Stimulated activated CD4-positive, alpha-beta T cell treated with anti-CD3 and anti-CD28 coated beads, Interleukin-12 subunit alpha, Interleukin-12 subunit beta, amount 100 ng/mL, for 24 hours (primary cell): ENCODE measurements at places on chromosomes 16 and 17.

GRCh38 chr17:676060-676700 is 38.5 kb downstream of the VPS53 start:
- no peak for DNase-seq

- DNase-seq, result no peak
Observed at GRCh38 chr17:67017910-67018309, 26.4 kb upstream of the CACNG1 start.

- no peak for DNase-seq
Observed at GRCh38 chr17:2198927-2199326, 104.7 kb downstream of the SMG6 start.

DNA sequence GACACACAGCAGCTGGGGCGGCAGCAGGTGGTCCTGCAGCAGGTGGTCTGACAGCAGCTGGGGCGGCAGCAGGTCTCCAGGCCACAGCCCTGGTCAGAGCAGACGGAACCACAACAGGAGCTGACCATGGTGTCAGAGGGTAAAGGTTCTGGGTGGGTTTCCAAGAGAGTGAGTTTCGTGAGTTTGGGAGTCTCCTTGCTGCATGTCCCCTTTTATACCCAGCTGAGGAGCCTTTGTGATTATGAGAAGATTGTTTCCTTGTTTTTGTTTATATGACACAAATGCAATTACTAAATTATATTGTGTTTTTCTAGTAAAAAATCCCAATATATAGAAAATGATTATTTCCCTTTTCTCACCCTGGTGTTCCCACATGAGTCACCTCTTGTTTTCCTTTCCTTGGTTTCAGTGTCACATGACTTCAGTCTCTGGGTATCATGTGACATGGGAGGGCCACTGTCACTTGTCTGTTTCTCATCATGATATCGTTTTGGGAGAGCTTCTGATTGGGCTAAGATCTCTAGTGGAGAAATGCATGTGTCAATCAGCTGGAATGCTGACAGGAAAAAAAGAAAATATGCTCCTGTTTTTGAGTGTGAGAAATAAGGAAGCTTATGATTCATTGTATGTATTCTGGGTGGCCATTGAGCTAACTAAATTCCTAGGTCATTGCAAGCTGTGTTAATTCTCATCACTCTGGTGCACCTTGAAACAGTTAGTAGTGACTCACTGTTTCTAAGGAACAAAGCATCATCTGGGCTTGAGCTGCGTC is at the start of gene KRTAP4-6:
Gene KRTAP4-6 (minus strand): TSS at position 185 of the 772 bp plus-strand sequence. CDS start 57 bp downstream, at position 128.
- no peak for DNase-seq

- no peak for DNase-seq
Observed at GRCh38 chr16:14364386-14365199, 265.5 kb downstream of the PARN start.

- no peak for DNase-seq
Observed at GRCh38 chr16:47734081-47734857, 273.1 kb downstream of the PHKB start.

GRCh38 chr17:67478401-67479041 is 101.4 kb downstream of the PITPNC1 start:
- DNase-seq, result no peak

GRCh38 chr16:69443927-69444631 is 19.7 kb downstream of the CYB5B start:
- no peak for DNase-seq

DNA sequence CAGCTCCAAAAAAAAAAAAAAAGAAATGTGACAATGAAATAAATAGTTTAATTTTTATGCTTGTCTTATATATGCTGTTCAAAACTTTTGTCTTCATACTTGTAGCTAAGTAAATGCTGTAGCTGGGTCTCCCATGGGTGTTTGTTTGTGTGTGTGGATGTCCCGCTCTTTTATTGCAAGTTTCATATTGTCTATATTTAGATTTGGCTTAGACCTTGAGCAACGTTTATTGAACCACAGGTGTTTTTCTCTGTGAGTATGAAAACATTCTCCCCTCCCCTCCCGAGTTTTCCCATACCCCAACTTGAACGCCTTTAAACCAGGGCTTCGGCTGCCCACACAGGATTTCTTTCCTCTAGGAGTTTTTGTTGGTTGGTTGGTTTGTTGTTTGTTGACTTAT is 45.2 kb downstream of the MFSD11 start:
- no peak for DNase-seq

DNA sequence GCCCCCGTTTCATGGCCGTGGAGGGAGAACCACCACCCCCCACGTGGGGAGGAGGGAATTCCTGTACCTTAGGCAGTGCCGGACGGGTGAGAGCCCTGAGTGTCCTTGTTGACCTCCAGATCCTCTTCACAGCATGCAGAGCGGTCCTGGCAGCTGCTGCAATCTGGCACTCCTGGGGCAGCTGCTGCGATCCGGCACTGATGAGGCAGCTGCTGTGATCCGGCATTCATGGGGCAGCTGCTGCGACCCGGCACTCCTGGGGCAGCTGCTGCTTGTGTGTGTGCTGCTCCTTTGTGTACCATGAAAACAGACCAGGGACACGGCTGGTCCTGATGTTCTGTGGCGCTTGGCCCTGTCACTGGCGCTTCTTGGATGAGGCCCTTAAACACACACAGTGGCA is 12.8 kb downstream of the ZNF778 start:
- DNase-seq, result no peak

DNA sequence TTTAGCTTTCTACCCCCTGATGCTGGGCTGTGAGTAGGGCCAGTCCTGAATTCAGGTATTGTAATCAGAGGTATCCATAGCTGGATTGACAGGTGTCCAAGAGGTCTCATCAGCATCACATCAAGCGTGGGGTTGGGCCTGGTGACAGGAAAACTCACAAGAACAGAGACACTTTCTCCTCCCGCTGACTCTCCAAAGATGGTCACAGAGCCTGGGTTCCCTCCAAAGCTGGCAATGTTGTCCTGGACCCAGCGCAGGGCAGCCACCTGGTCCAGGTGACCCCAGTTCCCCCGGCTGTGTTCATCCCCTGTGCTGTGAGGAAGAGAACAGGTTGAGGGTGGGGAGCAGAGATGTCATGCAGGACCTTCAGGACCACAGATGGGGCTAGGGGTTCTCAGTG is 11.7 kb downstream of the CES1 start:
- no peak for DNase-seq

DNA sequence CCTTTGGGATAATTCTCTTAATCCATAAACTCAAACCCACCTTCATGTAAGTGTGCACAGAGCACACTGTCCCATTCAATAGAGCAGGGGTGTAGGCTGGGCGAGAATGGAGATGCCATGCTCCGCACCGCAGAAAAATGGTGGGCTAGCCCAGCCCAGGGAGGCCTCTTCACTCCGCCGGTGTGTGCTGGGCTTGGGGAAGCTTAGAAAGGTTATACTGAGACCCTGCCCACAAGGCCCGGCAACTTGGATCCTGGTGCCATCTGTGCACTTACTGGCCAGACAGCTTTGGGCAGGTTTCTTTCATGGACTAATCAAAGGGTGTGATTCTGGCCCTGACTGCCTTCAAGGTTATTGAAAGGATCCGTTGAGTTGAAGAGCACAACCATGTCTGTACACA is 3.7 kb upstream of the STAT5A start:
- no peak for DNase-seq

GRCh38 chr16:2177101-2177500 is 19.3 kb downstream of the CASKIN1 start:
- no peak for DNase-seq

DNA sequence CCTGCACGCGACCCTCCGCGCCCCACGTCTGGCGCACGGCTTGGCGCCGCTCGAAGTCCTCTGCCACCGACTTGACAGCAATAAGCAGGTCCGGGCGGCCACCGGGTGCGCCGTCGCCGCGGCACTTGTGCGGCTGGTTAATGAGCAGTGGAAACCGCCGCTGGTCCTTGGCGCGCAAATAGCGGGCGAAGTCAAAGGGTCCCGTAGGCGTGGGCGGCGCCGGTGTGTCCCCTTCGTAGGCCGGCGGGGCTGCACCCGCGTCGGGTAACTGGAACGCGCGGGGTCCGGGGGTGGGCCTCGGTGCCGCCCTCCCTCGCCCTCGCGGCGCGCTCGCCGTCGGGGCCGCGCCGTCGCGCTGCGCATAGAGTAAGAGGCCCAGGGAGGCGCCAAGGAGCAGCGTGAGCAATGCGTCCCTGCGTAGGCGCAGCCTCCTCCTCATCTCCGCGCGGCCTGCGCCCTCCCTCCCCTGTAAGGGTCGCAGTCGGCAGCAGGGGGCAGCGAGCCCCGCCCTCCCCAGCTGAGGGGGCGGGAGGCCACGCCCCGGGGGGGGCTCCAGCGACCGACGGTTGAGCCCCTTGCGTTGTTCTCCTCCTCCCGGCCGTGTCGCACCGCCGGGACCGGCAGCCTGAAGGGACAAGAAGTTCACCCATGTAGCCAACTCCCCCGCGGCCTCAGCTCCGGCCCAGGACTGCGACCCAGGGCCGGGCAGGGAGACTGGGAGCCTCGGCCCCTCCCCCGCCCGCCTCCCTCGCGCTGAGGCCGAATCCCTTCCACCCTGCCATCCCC is 558 bp downstream of the B3GNT9 start:
- peak; percentile 32 for DNase-seq

- no peak for DNase-seq
Observed at GRCh38 chr16:74677868-74678267, 11.2 kb upstream of the RFWD3 start.

- no peak for DNase-seq
Observed at GRCh38 chr17:10233161-10233560, 34.8 kb upstream of the GAS7 start.

DNA sequence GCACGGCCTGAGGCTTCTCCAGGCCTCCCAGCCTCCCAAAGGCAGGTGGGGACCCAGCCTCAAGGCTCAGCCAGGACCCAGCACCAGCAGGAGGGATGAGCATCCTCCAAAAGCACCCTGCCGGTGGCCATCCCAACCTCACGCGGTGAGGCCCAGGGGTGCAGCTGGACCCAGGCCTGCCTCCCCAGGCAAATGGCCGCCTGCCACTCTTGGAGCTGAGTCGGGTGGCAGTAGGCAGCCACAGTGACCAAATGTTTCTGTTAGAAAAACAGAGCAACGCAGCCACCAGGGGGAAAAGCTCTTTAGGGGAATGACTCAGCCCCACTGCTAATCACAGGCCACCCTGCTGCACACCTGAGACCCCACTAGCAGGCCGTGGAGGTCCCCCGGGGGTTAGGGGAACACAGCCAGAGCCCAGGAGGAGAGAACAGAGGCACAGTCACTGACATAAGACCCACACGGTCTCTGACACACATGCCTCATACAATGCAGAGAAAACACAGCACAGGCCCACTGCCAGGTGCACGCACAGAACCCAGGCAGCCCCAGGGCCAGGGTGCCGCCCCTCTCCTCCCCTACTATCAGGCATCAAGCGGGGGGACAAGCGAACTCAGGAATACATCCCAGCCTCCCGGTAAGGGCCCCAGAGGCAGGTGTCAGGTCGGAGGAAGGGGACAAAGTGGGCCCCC is 12.4 kb downstream of the BCAR1 start:
- no peak for DNase-seq

GRCh38 chr16:53753431-53753830 is 49.5 kb downstream of the FTO start:
- no peak for DNase-seq
